ENCODE measurements at places on chromosomes 1 and 21.

GRCh38 chr1:145689922-145690321 is 17.2 kb downstream of the PDZK1 start:
- no peak for DNase-seq

- DNase-seq, result no peak
Measured at GRCh38 chr1:198068285-198068684, 88.5 kb upstream of the NEK7 start.

DNA sequence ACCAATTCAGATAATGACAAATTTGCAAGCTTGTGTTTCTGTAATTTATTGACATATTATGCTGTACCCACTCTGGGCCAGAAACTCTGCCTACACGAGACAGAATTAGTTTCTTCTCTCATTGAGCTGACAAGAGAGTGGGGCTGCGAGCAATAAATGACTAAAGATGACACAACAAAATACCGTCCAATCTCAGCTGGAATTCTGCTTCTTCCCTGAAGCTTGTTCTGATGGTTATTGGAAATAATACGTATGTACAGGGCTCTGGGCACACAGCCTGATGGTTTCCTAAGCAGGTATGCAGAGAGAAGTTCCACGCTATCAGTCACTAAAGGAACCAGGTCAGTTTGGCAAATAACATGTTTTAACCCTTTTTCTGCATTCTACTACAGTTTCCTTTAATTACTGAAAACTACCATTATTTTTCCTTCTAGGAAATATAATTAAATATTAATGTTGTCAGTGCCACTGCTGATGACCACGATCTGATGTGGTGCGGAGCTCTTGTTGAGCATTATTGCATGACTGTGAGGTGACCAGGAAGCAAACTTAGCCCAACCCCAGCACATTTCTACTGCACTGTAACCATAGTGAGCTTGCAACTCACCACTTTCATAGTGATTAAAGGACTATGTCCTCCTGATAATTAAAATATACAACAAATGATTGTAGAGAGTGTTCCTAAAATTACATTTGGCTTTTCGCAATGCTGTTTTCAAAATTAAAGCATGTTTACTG is 221.4 kb upstream of the L1TD1 start:
- DNase-seq, result no peak

GRCh38 chr1:56081173-56081572 is 498.2 kb downstream of the PLPP3 start:
- DNase-seq, result no peak

DNA sequence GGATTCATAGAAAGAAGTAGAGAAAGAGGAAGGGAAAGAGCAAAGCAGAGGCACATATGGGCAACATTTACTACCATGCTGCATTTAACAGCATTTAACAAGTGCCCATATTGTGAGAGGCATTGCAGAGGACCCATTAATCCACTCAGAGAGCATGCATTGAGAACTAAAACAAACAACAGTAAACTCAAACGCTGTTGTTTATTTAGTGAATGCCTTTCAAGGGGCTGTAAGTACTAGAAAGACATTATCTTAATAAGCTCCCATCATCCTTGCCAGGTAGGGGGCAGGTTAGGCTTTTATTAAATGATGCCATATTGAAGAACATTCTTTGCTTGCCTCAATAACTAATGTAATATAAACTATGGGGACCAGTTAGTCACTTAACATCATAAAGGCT is 254.3 kb upstream of the DAB1 start:
- no peak for DNase-seq

DNA sequence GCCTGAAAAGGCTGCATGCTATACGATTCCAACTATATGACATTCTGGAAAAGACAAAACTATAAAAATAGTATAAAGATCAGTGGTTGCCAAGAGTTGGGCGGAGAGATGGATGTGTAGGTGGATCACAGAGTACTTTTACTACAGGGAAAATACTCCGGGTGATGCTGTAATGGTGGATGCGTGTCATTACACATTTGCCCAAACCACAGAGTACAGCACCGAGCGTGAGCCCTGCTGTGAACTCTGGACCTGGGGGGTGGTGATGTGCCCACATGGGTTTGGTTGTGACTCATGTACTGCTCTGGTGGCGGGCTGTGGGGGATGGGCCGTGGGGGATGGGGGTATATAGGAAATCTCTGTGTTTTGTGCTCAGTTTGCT is 162.7 kb upstream of the COL6A1 start:
- peak; percentile 77 for DNase-seq

GRCh38 chr1:108038653-108039236 is 73.8 kb upstream of the VAV3 start:
- DNase-seq, result no peak

DNA sequence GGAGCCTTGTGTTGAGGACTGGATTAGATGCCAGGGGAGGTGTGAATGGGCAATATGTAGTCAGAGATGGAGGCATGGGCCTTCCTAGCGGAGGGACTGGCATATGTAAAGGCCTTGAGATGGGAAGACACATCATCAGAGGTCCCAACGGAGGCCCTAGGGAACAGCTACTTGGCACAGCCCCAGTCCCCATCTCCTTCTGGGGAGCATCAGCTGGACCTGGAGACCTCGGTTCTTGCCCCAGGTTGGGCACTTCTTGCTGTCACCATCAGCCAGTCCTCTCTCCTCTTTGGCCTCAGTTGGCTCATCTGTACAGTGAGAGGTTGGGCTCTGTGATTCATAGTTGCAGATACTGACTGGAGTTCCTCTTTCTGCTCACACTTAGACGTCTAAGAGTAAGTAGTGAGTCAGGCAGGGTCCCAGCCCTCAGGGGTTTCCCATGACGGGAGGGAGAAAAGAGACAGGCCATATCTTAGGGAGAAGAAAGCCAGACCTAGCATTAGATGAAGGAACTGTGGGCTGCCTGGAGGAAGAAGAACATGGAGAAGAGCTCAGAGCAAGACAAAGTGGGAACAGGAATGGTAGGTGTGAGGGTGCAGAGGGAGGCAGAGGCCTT is 3.4 kb upstream of the MARCKSL1 start:
- DNase-seq, result no peak

DNA sequence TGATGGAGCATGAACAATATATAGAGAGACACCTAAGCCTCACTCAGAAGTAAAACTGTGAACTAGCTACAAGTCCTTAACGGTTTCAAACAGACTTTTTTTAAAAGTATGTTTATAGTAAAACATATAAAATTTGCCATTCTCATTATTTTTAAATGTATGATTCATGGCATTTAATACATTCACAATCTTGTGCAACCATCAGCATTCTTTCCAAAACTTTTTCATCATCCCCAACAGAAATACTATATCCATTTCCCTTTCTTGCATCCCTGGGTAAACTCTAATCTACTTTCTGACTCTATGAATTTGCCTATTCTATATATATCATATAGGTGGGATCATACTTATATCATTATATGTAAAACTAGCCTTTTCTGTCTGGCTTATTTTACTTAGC is 25.5 kb downstream of the EVI5 start:
- DNase-seq, result no peak

DNA sequence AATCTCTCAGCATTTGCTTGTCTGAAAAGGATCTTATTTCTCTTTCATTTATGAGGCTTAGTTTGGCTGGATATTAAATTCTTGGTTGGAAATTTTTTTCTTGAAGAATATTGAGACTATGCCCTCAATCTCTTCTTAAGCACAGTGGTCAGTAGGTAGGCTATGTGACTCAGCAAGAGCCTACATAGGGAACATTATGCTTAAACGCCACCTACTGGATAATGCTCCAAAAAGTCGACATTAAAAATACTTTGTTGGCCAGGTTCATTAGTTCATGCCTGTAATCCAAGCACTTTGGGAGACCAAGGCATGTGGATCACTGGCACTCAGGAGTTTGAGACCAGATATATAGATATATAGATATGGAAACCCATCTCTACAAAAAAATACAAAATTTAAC is 678.0 kb upstream of the USP24 start:
- no peak for DNase-seq

- DNase-seq, result no peak
Measured at GRCh38 chr21:29991624-29992023, 51.8 kb upstream of the GRIK1 start.

DNA sequence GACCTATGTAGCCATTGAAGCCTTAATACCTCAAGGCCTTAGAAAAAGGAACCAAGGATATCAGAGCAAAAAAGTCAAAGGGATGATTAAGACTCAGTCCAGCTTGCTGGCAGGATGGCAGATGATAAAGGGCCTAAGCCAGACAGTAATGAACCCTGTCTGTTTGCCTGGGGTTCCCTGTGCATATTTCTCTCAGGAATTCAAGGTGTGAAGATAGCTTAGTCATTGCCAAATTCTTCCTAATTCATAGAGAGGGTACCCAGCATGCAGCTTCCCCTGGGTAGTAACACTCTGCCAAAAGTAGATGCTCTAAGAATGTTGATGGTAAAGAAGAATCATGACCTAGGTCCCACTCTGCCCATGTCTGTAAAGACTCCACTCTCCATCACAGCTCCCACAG is 210.6 kb upstream of the COA6 start:
- no peak for DNase-seq

DNA sequence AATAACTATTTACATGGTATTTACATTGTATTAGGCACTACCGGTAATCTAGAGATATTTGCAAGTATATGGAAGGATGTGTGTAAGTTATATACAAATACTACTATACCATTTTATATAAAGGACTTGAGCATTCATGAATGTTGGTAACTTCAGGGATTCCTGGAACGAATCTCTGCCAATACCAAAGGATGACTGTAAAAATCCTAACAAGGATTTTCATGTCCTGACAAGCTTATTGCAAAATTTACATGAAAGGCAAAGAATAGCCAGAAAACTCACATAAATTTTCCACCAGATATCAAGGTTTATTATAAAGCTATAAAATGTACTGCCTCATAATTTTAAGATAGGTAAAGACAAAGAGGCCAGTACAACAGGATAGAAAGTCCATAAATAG is 325.2 kb upstream of the NRIP1 start:
- no peak for DNase-seq

GRCh38 chr1:24919791-24920532 is 10.1 kb downstream of the RUNX3 start:
- DNase-seq, result peak; percentile 67

GRCh38 chr1:214404571-214405213 is 123.7 kb downstream of the SMYD2 start:
- no peak for DNase-seq

GRCh38 chr21:37711836-37712568 is 204.3 kb downstream of the KCNJ6 start:
- peak; percentile 43 for DNase-seq

DNA sequence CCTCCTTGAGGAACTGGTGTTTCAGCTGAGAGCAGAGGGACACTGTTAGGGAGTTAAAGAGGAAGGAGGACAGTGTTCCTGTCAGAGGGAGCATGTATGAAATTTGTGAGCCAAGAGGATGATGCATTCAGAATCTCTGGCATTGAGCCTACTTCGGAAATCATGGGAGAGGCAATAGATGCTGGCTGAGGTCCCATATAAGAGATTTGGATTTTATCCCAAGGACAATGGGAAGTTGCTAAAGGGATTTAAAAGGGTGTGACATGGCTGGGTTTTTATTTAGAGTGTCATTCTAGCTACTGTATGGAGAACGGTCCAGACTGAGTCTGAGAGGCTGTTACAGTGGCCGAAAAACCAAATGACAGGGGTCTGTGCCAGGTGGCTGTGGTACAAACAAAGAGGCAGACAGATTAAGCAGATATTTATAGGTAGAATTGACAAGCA is 403.2 kb upstream of the B3GALT2 start:
- no peak for DNase-seq

- no peak for DNase-seq
Measured at GRCh38 chr1:25662061-25662460, 45.5 kb downstream of the MAN1C1 start.

GRCh38 chr1:70041317-70042045 is 163.9 kb downstream of the LRRC40 start:
- DNase-seq, result no peak

DNA sequence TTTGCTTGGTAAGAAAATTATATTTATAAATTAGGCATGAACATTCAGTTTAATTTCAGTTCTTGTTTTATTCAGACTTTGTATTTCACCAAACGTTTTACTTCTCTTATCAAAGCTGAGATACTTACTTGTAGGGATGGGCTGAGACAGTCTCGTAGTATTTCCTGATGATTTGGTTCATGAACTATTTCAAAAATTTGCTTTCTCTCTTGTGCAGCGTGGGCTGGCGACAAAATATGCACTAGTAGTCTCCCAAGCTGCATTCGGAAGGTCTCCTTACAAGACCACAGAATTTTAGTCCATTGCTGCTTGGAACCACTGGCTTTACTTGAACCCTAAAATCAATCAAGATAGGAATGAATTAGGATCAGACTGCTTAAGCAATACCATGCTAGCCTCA is 91.7 kb upstream of the GNG4 start:
- DNase-seq, result no peak

DNA sequence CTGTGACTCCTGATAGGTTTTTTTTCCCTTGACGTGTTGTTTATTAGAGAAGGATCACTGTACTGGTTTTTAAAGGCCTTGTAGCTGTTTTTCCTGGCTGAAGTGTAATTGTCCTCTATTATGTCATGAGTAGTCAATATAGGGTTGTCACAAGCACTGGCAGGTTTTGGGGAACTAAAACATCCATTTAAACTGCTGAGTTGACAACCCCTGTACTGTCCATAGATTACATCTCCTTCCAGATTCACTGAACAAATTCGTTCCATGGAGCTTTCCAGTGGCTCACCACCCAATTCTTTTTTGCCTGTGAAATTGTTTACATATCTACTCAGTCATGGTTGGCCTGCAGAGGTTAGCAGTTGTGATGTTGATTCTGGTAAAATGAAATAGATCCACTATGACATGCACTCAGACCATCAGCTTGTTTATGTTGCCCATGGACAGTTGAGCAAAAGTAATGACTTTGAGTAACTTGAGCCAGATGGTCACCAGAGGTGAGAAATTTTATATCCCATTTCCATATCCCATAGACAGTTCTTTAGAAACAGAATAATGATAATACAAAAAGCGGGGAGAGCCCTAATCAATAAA is 59.9 kb upstream of the QSOX1 start:
- DNase-seq, result no peak

- DNase-seq, result no peak
Measured at GRCh38 chr1:84889437-84889836, 3.6 kb downstream of the LPAR3 start.

- no peak for DNase-seq
Measured at GRCh38 chr1:25474439-25475047, 43.8 kb downstream of the MACO1 start.

DNA sequence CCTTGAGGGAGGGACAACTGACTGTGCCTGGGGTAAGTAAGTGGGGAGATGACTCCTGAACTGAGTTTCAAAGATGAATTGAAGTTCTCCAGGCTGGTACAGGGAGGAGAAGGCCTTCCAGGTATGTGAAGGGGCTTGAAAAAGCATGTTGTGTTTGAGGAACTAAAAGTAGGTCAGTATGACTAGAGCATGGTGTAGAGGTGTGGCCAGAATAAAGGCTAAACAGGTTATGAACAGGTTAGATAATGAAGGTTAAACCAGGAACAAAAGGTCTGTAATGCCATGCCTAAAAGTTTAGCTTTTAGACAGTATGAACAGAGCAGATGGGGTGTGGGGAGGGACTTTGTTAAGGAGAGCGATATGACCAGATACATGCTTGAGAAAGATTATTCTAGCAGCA is 7.3 kb upstream of the CLSPN start:
- DNase-seq, result no peak

- DNase-seq, result no peak
Measured at GRCh38 chr1:226575739-226576378, 27.3 kb downstream of the STUM start.

Data from stimulated activated CD4-positive, alpha-beta T cell treated with anti-CD3 and anti-CD28 coated beads, Interleukin-12 subunit alpha, Interleukin-12 subunit beta, amount 100 ng/mL, for 48 hours (primary cell).